ENCODE measurements at places on chromosomes 4 and X.

- H3K27ac ChIP-seq, result no peak overlapping the region
- H3K36me3 ChIP-seq, result no peaks in the 10 kb centered on the region
- no peaks in the 10 kb centered on the region for H3K4me1 ChIP-seq
- DNase-seq, result no peak
These were observed 215.8 kb upstream of the RASGEF1B start for GRCh38 chr4:81687471-81687870.

- no peaks in the 10 kb centered on the region for H3K4me1 ChIP-seq
- H3K36me3 ChIP-seq, result no peaks in the 10 kb centered on the region
- no peak for DNase-seq
- H3K4me3 ChIP-seq, result no peak overlapping the region
- H3K27ac ChIP-seq, result no peak overlapping the region
- no peaks in the 10 kb centered on the region for H3K27me3 ChIP-seq
These were observed 83.6 kb downstream of the PPP1R2C start for GRCh38 chrX:42694260-42694815.

- no peaks in the 10 kb centered on the region for H3K4me1 ChIP-seq
- no peak overlapping the region for H3K4me3 ChIP-seq
- no peak for DNase-seq
- no peaks in the 10 kb centered on the region for H3K36me3 ChIP-seq
- H3K27ac ChIP-seq, result no peak overlapping the region
These were observed 46.9 kb upstream of the MAP9 start for GRCh38 chr4:155423671-155424070.

- H3K27me3 ChIP-seq, result no peaks in the 10 kb centered on the region
- H3K36me3 ChIP-seq, result no peaks in the 10 kb centered on the region
These were observed 78.2 kb downstream of the ATG4A start for GRCh38 chrX:108169768-108170167.

GRCh38 chr4:48635980-48636379 lies 144.1 kb downstream of the FRYL start:
- peaks cover 2% of the 10 kb centered on the region for H3K4me1 ChIP-seq
- H3K27ac ChIP-seq, result no peak overlapping the region
- H3K36me3 ChIP-seq, result no peaks in the 10 kb centered on the region
- DNase-seq, result no peak
- H3K27me3 ChIP-seq, result no peaks in the 10 kb centered on the region
- no peak overlapping the region for H3K4me3 ChIP-seq

DNA sequence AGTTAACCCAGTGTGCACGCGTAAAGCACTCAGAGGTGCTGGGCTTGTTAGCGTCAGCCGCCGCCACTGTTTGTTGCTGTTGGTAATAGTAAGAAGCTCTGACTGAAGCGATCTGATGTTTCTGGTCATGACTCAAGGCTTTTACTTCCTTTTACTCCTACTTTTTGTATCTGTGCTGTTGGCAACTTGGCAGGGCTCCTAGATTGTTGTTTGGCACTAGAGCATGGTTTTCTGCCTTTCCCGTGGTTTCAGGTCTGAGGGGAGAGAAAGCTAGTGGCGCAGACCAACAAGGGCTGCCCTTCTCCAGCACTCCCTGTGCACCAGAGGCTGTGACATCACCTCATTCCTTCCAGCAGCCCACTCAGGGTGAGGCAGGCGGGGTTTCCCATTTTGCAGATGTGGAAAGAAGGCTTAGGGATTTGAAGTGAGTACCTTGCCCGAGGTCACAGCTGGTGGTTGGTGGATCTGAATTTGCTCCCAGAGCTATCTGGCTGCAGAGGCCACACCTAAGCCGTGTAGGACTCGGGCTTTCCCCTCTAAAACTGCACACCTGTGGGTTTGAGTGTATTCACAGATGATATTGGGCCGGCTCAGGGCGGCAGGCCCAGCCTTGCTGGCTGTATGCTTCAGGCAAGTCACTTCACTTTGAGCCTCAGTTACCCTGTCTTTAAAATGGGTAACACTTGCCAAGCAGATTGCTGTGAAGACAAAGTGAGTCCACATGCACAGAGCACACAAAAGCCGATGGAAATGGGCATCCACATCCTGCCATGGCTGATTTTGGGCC lies 51.2 kb upstream of the TADA2B start:
- H3K27ac ChIP-seq, result no peak overlapping the region
- DNase-seq, result peak; percentile 83
- no peak overlapping the region for H3K4me3 ChIP-seq
- no peaks in the 10 kb centered on the region for H3K27me3 ChIP-seq
- H3K4me1 ChIP-seq, result peaks cover 30% of the 10 kb centered on the region

- H3K4me1 ChIP-seq, result no peaks in the 10 kb centered on the region
- H3K27me3 ChIP-seq, result no peaks in the 10 kb centered on the region
- no peak for DNase-seq
- no peak overlapping the region for H3K27ac ChIP-seq
- no peaks in the 10 kb centered on the region for H3K36me3 ChIP-seq
These were observed 7.3 kb upstream of the SEL1L3 start for GRCh38 chr4:25870081-25870480.

- DNase-seq, result no peak
- H3K27ac ChIP-seq, result no peak overlapping the region
- no peaks in the 10 kb centered on the region for H3K36me3 ChIP-seq
- no peak overlapping the region for H3K4me3 ChIP-seq
These were observed 160.5 kb upstream of the GABRA2 start for GRCh38 chr4:46550471-46550870.

DNA sequence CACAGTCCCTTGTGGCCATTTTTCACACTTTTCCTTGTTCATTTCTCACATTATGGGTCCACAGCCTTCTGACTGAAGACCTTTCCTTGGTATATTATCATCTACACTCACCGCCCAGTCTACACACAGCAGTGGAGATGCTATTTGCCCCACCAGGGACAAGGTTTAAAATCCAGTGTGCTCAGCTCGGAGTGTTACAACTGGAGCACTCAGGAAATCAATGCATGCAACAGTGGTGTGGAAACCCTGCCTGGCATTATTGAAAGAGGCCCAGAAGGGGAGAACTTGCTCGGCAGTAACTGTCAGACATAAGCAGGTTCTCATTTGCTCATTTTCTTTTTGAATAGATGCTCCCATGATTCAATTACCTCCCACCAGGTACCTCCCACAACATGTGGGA lies 340.9 kb downstream of the DHRSX start:
- no peaks in the 10 kb centered on the region for H3K36me3 ChIP-seq
- H3K27ac ChIP-seq, result no peak overlapping the region
- no peaks in the 10 kb centered on the region for H3K27me3 ChIP-seq
- H3K4me3 ChIP-seq, result no peak overlapping the region
- no peak for DNase-seq
- H3K4me1 ChIP-seq, result no peaks in the 10 kb centered on the region

DNA sequence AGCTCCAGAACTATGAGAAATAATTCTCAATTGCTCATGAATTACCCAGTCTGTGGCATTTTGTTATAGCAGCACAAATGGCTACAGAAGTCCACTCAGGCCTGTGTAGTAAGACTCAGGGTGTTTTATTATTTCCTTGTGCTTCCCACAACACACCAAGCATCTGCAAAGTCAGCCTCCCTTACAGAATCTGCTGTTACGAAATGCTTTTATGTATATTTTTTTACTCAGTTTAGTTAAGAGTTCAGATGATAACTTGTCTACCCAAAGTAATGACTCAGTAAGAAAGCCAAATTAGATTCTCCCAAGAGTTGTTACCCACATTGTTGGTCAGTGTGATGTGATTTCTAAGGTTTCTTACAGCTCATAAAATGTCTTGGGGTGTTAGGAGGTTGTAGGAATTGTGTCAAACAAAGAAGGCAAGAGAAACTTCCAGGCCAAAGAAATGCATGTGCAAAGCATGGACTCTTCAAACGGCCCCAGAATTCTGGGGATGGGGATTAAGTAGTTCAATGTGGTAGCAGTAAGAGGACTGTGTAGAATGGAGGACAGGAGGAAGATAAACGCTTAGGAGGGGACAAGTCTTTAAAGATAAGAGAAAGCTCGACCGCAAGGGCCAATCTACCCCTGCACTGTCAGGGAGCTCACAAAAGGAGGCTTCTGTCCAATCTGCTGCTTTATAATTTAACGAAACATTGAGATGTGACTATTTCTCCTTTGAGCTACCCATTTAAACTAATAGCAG lies 35.4 kb upstream of the TMEM184C start:
- DNase-seq, result peak; percentile 59
- H3K27me3 ChIP-seq, result no peaks in the 10 kb centered on the region
- H3K36me3 ChIP-seq, result no peaks in the 10 kb centered on the region
- H3K4me1 ChIP-seq, result peaks cover 4% of the 10 kb centered on the region
- H3K27ac ChIP-seq, result no peak overlapping the region
- H3K4me3 ChIP-seq, result no peak overlapping the region

- H3K4me1 ChIP-seq, result no peaks in the 10 kb centered on the region
- no peaks in the 10 kb centered on the region for H3K27me3 ChIP-seq
- peaks cover 4% of the 10 kb centered on the region for H3K36me3 ChIP-seq
- no peak overlapping the region for H3K4me3 ChIP-seq
- no peak for DNase-seq
- no peak overlapping the region for H3K27ac ChIP-seq
These were observed 13.6 kb downstream of the SMIM20 start for GRCh38 chr4:25927361-25928195.

DNA sequence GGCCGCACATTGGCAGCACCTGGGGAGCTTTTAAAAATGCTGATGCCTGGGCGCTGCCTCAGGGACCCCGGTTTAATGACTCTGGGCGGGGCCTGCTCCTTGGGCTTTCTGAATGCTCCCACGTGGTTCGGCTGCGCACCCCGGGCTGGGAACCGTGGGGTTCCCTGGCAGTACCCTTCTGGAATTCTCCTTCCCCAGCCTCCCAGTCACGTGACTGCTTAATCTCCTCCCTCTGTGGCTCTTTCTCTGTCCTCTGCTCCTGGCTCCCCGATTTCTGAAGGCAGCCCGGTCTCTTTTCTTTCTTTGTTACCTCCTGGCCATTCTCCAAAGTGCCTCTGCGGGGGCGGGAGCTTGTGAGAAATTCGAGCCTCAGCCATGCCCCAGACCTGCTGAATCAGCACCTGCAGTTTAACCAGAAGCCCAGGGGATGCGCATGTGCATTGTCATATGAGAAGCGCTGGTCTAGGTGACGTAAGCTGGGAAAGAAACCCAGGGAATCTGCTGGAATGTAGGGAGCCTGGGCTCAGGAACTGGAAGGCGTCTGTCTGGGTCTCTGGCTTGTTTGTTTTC lies 16.6 kb downstream of the CLCN4 start:
- H3K36me3 ChIP-seq, result no peaks in the 10 kb centered on the region
- no peaks in the 10 kb centered on the region for H3K27me3 ChIP-seq
- peaks cover 22% of the 10 kb centered on the region for H3K4me1 ChIP-seq
- peak; percentile 96 for DNase-seq

DNA sequence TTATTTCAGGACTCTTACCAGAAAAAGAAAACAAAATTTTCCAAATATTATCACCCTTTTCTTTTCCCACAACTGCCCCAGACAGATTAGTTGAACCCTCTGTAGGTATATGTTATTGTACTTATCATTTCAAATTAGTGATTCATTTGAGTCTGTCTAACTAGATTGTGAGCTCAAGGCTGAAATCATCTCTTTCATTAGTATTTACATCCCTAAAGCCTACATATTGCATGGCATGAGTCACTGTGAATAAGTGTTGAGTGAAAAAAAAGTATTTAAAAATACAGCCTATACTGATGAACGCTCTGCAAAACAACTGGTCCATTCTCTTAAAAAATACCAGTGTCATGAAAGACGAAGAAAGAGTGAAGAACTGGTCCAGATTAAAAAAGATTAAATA lies 3.9 kb downstream of the PAGE3 start:
- H3K4me3 ChIP-seq, result no peak overlapping the region
- no peaks in the 10 kb centered on the region for H3K36me3 ChIP-seq
- no peak overlapping the region for H3K27ac ChIP-seq
- no peaks in the 10 kb centered on the region for H3K27me3 ChIP-seq
- H3K4me1 ChIP-seq, result no peaks in the 10 kb centered on the region
- no peak for DNase-seq

DNA sequence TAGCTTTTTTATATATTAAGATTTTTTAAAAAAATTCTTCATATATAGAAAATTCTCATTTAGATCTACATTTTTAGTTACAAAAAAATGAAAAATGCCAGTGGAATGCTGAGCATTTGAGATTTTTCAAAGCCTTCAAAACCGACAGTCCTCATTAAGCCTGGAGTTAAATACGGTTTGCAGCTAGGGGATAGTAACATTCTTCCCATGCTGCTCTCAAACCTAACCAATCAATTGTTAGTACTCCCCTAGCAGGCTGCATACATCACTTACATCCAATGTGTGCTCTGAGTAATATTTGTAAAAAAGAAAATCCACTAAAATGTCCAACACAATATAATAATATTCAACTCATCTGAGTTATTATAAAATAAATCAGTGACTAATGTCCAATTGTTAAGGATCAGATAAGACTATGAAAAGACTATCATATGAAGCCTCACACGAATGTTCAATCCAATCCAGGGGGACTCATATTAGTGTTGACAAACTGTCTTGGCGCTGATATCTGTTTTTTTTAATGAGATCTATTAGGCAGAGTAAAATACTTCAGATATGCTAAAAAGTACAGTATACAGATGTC lies 227.6 kb upstream of the MAB21L2 start:
- H3K4me1 ChIP-seq, result no peaks in the 10 kb centered on the region
- H3K27ac ChIP-seq, result no peak overlapping the region
- H3K36me3 ChIP-seq, result no peaks in the 10 kb centered on the region
- DNase-seq, result no peak
- no peak overlapping the region for H3K4me3 ChIP-seq
- no peaks in the 10 kb centered on the region for H3K27me3 ChIP-seq

GRCh38 chr4:101366331-101366730 lies 19.0 kb upstream of the PPP3CA start:
- no peaks in the 10 kb centered on the region for H3K4me1 ChIP-seq
- no peak overlapping the region for H3K27ac ChIP-seq
- no peak for DNase-seq
- no peaks in the 10 kb centered on the region for H3K27me3 ChIP-seq
- no peak overlapping the region for H3K4me3 ChIP-seq

GRCh38 chr4:124066595-124066994 lies 645.9 kb downstream of the ANKRD50 start:
- no peak for DNase-seq
- no peak overlapping the region for H3K4me3 ChIP-seq
- no peaks in the 10 kb centered on the region for H3K4me1 ChIP-seq
- H3K27me3 ChIP-seq, result no peaks in the 10 kb centered on the region
- no peak overlapping the region for H3K27ac ChIP-seq
- no peaks in the 10 kb centered on the region for H3K36me3 ChIP-seq

- H3K4me3 ChIP-seq, result no peak overlapping the region
- H3K36me3 ChIP-seq, result no peaks in the 10 kb centered on the region
- H3K27me3 ChIP-seq, result peaks cover 6% of the 10 kb centered on the region
- no peak overlapping the region for H3K27ac ChIP-seq
- DNase-seq, result peak; percentile 30
These were observed 1.9 kb downstream of the PHKA1 start for GRCh38 chrX:72712094-72712755.

DNA sequence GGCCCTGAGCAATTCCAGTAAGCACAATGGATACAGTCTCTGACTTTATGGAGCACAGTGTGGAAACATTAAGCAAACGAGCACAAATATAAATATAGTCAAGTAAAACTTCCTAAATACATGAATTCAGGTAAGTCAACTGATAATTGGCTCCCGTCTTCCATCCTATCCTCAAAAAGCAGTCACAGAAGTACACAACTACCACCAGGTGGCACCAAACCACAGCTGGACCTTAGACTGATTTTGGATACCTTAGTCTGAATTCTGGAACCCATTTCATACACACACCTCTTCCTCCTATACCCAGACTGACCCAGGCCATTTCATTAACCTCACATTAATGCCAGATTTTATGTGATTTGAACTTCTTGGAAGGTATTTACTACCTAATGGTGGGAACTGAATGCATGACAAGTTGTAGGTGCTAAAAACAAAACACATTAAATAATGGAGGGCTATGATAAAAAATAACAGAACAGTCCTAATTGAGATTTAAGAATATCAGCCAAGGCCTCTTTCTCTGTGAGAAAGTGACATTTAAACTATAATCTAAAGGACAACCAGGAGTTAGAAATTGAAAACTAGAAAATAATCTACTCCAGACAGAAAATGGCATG lies 77.5 kb downstream of the ELF2 start:
- H3K27me3 ChIP-seq, result no peaks in the 10 kb centered on the region
- no peaks in the 10 kb centered on the region for H3K4me1 ChIP-seq
- no peak overlapping the region for H3K27ac ChIP-seq
